ENCODE measurements at places on chromosomes 6 and 20.

GRCh38 chr20:23082846-23083552, 3.1 kb downstream of the CD93 start:
- no peak for DNase-seq

- peak; percentile 12 for DNase-seq
Observed at GRCh38 chr6:99467509-99468106, 42.5 kb upstream of the PNISR start.

- DNase-seq, result peak; percentile 25
Observed at GRCh38 chr20:25389858-25390537, 637 bp downstream of the ABHD12 start.

DNA sequence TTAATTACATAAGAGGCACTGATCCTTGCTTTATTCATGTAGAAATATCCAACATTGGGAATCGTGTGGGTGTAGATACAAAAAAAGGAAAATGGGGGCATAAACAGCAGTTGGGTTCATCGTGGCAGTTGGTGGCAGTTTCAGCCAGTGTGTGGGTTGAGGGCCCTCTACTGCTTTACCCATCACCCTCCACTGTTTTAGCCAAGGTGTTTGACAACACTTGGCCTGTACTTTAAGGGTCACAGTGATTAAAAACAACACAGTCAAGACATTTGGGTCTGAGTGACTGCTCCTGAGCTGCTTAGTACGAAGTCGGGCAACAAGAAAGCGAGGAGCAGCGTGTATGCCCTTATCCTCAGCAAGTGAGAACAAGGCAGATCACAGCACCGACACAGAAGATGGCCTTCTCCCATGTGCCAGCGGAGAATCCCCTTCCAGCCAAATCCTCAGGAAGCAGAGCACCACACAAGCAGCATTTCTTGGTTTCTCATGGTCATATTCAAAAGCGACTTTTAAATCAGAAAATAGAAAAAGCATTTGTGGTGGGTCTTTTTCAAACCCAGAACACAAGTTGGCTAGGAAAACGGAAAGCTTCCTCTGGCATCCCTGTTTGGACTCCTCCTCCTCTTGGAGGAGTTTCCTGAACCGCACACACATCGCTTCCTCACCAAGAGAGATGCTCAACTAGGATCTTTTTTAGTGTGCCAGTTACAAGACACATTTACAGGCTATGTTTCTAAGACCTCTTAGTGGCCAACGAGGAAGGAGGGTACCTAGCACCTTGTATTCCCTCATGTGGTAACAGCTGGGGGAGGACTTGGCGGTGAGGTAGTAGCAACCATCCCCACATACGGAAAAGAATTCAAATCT, 23.5 kb downstream of the EIF2S2 start:
- no peak for DNase-seq

All from CD8-positive, alpha-beta memory T cell (primary cell).